ENCODE measurements at places on chromosomes 1 and 21.
A peak's percentile ranks its signal among the peaks of the same experiment; 100 is the strongest.

GRCh38 chr1:245288796-245289195, 134.0 kb downstream of the KIF26B start:
- DNase-seq, result no peak

- DNase-seq, result peak; percentile 28
Observed at GRCh38 chr21:44920694-44921604, at the start of gene ITGB2. Gene ITGB2 (minus strand): TSS chr21:44920899. CDS start chr21:44910782, 10,117 bp downstream.

DNA sequence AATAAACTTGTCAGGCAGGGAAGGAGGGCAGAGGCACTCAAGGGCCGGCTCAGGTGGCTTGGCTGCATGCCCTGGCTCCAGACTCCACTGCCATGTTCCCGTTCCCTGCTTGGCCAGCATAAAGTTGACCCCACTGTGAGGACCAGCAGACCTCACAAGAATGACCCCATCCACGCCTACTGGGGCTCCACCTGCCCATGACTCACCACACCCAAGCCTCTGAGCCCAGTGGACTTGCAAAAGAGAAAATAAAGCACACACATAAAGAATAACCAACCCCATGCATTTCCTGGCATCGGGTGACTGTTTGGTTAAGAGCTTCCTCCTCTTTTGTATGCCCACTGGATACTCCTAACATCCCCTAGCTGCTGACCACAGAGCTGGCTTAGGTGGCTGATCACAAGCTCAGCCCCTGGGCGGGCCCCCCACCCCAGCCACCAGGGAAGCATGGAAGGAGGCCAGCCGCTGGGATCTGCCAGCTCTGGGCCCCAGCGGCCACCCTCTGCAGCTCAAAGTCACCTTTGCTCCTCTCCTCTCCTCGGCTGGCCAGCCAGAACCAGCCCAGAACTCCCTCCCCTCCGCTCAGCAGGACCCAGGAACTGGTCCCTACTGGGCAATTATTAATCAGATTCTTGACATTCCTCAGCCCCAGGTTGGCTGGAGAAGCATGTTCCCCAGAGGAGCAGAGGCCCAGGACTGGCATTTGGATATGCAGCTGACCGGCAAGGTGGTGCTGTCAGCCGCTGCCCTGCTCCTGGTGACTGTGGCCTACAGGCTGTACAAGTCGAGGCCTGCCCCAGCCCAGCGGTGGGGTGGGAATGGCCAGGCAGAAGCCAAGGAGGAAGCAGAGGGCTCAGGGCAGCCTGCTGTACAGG, at the start of gene KLHDC7A:
TSS of gene KLHDC7A (plus strand) at position 616 of the 875 bp plus-strand sequence. CDS start at position 668, 52 bp downstream.
- no peak for DNase-seq

DNA sequence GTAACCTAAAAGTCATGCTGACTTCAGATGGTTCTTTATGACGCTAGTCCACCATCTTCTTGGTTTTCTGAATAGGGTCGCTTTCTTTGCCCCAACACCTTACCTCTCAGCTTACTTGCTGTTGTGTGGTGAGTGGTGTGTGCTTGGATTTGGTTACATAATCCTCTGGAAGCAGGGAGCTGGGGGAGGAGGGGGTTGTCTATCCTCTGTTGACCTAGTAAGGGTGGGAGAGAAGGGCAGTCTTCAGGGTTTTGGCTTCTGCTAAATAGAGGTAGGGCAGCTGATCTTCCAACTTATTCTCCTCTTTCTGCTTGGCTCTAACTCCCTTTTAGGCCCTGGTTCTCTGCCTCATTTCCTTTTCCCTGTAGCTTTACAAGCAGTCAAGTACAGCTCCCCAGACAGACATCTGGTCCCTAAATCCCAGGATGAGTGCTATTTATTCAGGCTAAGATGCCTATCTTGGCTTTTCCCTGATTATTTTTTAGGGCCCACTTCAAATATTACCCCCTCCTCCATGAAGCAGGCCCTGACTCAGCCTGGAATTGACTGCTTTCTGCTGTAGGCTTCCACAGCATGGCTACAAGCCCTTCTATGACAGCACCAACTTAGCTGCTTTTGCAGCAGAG, 6.4 kb upstream of the REN start:
- no peak for DNase-seq

DNA sequence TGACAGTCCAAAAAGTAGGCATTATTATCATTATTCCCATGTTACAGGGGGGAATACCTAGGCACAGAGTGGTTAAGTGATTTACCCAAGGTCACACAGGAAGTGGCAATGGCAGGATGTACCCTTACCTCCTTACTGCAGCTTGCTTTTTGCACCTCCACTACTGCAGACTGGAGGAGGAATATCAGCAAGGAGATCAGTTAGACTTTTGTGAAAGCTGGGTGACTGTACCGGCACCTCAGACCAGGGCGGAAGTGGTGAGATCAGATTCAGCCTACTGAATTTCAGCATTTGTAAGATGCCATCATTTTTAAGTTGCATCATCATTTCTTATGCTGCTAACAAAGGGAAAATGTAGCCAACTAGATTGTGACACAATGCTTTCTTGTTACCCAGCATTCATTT, 4.5 kb downstream of the ADARB1 start:
- DNase-seq, result peak; percentile 71
